ENCODE measurements at places on chromosomes 4 and X.

- DNase-seq: no peak
Observed at GRCh38 chr4:83490876-83491450, 6.1 kb upstream of the ABRAXAS1 start.

DNA sequence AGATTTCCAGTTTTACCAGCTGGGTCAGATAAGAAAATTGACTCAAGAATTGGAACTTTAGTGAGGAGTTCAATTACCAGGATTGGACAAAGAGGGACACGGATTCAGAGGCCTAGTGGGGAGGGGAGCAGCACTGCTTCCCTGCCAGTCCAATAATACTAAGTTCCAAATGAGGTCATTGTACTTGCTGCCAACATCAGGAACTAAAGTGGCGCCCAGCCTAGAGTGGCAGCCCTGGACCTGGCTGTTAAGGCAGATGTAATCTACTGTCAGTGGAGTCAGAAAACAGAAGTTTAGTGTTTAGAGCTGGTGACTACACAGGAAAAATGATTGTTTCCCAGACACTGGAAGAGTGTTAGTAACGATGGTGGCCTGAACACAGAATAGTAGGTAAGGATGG, 42.7 kb upstream of the RAPGEF2 start:
- DNase-seq: no peak

- DNase-seq: no peak
Observed at GRCh38 chr4:186684889-186685309, 38.8 kb downstream of the FAT1 start.

DNA sequence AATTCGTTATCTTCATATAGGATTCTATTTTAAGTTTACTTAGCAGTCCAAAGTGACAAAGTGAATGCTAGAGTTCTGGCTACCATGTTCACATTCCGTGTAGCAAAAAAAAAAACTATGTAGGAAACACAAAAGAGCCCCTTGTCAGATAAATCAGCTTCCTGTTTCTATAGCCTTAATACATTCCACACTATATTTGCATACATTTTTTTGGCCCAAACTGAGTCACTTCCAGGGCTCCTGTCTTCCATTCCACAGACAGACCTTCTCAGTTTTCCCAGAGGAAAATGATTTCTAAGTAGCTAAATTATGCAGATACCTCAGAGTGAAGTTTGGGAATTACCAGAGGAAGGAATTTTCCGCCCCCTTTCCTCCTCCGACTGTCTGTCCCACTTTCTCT, 841.9 kb upstream of the HS3ST1 start:
- no peak for DNase-seq

- no peak for DNase-seq
Observed at GRCh38 chr4:81528200-81528599, 56.5 kb upstream of the RASGEF1B start.

- DNase-seq: no peak
Observed at GRCh38 chr4:57055886-57056285, 54.3 kb downstream of the IGFBP7 start.

DNA sequence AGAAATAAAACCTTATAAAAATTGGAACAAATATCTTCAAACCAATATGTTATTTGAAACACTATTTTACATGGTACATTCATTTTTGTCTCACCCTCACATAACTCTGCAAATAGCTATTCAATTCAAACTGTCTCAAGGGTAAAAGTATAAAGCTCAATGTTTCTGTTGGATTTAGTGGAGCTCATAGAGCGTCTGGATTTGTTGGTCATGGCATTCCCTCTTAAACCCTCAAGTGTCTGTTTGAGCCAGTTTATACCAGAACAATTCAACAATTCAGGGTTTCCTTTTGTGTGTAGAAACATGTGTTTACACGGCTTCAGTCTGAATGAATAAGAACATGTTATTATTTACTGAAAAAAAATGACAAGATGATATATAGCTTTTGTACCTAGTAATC, 161.6 kb downstream of the PCDH18 start:
- DNase-seq: no peak

DNA sequence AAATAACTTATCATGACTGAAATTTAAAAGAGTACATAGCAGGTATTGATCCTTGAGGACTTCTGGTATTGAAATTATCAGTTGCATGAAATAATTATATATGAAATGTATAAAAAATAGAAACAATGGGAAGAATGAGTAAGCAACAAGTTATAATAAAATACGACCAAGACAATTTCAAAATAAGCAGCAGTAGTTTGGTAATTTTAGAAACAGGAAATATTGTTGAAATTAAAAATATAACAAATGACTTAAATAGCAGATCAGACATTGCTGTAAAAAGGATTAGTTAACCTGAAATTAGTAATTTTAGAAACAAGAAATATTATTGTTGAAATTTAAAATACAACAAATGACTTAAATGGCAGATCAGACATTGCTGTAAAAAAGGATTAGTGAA, 152.3 kb downstream of the BTC start:
- no peak for DNase-seq

- DNase-seq: no peak
Observed at GRCh38 chr4:101148551-101148950, 198.8 kb downstream of the PPP3CA start.

Measured in posterior cingulate gyrus (tissue), 11 donors.